CD4-positive, alpha-beta T cell treated with Interleukin-12 subunit alpha and Interleukin-12 subunit beta, for 1 hour (primary cell): ENCODE measurements at places on chromosomes 5 and 9.

DNA sequence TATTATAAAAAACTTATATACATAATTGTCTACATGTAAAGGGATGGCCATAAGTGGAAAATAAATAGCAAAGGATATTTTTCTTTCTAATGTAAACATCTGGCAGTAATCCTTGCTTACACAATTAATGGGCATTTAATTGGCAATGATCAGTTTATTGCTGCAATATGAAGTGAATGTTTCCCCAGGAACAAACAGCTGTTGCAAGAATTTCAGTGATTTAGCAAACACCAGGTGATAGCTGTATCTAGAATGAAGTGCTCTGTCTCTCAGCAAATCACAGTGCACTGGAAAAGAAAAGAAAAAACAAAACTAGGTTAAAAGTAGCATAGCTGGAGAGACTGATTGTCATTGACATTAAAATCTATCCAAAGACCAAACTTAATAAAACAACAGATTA, 594.5 kb upstream of the ARRDC3 start:
- DNase-seq, result no peak

DNA sequence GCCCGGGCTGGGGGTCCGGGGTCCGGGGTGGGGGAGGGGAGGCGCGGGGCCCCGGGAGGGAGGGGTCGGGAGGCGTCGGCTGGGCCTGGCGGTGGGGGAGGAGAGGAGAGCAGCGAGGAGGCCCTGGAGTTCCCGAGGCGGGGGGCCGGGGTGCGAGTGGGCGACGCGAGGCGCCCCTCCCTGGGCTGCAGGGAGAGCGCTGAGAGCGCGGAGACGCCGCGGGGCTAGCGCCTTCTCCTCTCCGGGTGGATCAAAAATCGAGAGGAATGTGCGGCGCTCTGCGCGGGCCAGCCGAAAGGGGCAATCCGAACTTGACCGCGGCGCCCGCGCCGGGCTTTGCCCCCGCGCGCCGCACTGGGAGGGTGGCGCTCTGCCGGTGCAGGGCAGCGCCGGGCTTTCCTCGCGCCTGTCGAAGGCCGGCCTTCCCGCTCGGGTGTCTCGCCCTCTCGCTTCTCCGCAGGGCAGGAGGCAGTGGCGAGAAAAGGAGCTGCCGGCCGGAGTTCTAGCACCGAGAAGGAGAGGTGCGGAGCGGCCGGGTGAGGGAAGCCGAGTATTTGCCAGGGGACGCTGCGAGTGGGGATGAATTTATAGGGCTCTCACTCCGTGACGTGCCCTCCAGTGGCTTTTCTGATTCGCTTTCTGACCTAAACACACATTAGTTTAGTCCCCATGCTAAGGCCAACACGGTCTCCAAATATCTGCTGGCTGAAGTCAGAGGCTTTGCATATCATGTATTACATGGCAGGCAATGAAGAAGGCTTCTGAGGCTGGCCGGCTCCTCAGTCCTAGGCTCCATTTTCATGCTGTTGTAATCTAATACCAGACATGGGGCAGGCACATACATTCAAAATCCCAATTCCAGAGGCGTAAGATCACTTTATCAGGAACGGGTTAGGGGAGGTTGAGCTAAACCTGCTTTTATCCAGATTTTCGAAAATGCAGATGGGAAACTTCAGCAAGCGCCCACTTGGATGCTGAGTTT, 503 bp upstream of the GDNF start:
- DNase-seq, result no peak

GRCh38 chr5:74655206-74655605, 14.7 kb upstream of the ENC1 start:
- DNase-seq, result no peak

DNA sequence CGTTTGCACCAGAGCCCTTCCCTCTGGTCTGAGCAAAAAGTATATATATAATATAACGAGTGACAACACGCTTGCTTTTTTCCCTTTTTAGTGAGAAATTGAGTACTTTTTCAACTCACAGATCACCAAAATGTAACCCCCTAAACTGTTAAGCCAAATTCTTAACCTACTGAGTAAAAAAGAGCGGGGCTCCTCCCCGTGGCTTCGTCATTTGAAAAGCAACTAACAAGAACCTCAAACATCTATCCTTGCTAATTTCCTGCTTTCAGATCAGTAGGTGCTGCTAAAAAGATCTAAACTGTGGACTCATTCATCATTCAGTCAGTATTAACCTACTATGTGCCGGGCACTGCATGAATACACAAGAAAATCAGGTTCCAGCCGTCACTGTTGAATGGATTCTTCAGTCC, 1.0 kb upstream of the PTBP3 start:
- peak; percentile 59 for DNase-seq

DNA sequence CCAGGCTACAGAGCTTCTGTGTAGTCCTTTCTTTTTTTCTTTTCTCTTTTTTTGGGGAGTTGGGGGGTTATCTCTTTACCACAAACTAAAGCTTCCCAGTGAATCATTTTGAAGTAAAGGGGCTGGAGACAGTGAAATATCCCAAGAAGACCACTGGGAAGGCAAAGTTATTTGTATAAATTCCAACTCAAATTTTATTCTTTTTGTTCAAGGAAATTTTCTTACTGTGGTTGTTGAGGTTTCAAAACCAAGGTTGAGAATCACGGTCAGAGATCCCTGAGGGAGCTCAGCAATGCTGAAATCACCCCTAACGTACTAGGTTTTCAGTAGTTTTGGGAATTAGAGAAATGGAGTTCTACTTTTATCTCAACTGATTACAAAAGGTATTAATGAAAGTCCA, 175.7 kb downstream of the ARHGEF28 start:
- DNase-seq, result no peak

GRCh38 chr9:1941989-1942388, 73.2 kb upstream of the SMARCA2 start:
- no peak for DNase-seq

GRCh38 chr9:3700772-3701171, 175.0 kb upstream of the RFX3 start:
- DNase-seq, result no peak

DNA sequence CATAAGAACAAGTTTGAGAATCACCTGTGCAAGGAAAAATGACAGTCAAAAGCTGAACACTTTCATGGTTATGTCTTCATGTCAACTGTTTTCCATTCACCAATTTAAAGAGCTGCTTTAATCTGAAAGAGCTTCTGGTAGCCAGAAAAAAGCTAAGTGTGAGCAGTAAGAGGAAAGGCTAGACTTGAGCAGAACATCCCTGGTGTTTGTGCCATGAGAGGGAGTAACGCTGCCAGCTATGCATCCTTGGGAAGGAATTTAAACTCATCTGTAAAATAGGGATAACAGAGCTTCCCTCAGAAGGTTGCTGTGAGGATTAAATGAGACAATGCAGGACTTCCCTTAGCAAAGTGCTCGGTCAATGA, 193.7 kb downstream of the MAPKAP1 start:
- DNase-seq, result no peak

DNA sequence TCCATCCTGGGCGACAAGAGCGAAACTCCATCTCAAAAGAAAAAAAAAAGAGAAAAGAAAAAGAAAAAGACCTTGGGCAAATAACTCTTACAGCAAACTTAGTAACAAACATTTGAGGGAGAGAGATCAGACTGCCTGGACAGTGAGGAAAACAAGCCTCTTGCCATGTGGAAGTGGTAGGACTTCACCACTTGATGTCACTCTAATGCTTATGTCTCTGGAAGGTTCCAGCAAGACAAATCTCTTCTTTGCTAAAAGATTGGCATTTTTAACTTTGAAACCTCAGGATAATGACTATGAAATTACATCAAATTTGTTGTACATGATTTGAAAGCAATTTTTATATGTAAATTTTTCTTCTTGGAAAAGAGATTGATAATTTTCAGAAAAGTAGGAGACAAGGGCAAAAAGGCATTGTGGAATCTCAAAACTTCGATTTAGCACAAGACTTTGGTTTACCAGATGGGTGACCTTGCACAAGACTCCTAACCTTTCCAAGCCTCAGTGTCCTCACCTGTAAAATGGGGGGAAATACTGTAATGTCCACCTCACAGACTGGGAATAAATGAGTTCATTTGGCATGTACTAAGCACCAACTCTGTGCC, 5.4 kb downstream of the ACTL7B start:
- DNase-seq, result no peak
